ENCODE measurements at places on chromosomes 2 and 18.

DNA sequence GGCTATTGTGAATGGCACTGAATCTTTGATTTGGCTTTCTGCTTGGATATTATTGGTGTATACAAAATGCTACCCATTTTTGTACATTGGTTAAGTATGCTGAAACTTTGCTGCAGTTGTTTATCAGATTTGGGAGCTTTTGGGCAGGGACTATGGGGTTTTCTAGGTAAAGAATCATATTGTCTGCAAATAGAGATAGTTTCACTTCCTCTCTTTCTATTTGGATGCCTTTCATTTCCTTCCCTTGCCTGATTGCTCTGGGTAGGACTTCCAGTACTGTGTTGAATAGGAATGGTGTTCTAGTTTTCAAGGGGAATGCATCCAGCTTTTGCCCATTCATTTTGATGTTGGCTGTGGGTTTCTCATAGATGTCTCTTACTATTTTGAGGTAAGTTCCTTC, 489.1 kb upstream of the LRATD1 start:
- no peak for DNase-seq

- DNase-seq = no peak
Measured at GRCh38 chr2:235979753-235980435, 188.3 kb downstream of the GBX2 start.

DNA sequence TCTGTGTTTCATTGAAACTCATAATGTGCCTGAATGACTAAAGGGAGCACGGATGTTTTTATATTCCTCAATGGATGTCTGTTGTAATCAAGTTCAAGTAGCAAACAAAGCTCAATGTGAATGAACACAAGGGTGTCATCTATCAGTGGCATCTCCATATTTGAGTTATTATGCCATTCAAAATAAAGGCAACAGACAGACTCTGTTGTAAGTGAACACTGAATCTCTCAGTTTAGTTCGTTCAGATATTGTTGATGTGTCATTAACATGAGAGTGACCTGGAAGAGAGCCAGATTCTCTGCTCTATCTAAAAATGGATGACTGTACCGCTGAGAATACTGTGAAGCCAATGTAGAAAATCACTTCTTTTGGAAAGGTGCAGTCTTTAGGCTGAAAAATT, 118.7 kb downstream of the NUP35 start:
- no peak for DNase-seq

- DNase-seq = no peak
Measured at GRCh38 chr18:10916865-10917264, 232.5 kb downstream of the PIEZO2 start.

- DNase-seq = no peak
Measured at GRCh38 chr2:200966770-200967169, 3.3 kb upstream of the ORC2 start.

GRCh38 chr2:104344306-104344705, 509.6 kb upstream of the POU3F3 start:
- DNase-seq = no peak

GRCh38 chr2:168426861-168427260, 29.2 kb upstream of the CERS6 start:
- DNase-seq = no peak
